NCI-H1417 (cell line): ENCODE measurements at places on chromosomes 1 and 21.
A peak's percentile ranks its signal among the peaks of the same experiment; 100 is the strongest.

DNA sequence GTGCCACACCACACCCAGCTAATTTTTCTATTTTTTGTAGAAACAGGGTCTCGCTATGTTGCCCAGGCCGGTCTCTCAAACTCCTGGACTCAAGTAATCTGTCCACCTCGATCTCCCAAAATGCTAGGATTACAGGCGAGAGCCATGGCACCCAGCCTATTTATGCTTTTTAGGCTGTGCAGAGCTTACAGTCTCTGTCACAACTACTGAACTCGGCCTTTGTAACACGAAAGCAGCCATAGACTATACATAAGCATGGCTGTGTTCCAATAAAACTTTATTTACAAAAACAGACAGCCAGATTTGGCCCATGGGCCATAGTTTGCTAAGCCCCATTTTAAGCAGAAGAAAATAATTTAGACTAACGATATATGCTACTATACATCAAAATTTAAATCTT lies 54.4 kb downstream of the NID1 start:
- no peak for DNase-seq

- no peak for DNase-seq
Observed at GRCh38 chr1:112882271-112882744, 73.7 kb downstream of the SLC16A1 start.

GRCh38 chr1:243260221-243260880 lies 4.5 kb downstream of the SDCCAG8 start:
- no peak for DNase-seq

GRCh38 chr1:970242-970972 lies 4.1 kb downstream of the PLEKHN1 start:
- no peak for DNase-seq

- DNase-seq = no peak
Observed at GRCh38 chr1:57800376-57800775, 376.5 kb upstream of the DAB1 start.

DNA sequence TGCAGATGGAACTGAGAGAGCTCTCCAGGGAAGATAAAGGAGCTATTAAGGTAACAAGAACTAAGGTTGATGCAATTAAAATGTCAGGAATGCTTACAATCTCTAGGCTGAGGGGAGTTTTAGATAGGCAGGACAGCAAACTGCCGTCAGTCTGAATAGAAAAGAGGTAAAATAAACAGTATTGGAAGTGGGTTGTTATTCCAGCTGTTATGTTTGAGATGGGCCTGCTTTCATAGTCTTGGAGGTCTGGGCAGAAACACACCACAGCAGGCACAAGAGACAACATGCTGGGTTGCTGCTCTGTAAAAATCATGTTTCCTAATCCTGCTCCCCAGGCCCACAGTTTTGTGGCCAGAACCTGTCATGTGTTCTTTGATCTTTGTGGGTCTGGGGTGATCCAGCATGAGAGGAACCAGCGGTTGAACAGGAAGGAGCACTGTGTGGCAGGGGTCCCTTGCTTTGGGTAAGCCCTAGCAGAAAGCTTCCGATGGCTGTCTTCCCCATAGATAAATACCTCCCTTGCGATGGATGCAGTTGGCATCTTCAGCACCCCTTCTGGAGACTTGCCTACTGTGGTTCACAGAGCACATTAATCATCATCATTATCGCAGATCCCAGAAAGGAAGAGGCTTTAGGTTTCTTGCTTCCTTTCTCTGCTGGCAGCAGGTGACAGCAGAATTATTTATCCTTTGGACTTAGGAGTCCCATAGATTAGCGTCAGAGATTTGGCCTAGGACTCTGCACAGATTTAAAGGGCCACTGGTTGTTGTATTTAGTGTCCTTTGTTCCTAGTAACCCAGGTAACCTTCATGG lies 97.1 kb downstream of the AK5 start:
- DNase-seq = peak; percentile 6

DNA sequence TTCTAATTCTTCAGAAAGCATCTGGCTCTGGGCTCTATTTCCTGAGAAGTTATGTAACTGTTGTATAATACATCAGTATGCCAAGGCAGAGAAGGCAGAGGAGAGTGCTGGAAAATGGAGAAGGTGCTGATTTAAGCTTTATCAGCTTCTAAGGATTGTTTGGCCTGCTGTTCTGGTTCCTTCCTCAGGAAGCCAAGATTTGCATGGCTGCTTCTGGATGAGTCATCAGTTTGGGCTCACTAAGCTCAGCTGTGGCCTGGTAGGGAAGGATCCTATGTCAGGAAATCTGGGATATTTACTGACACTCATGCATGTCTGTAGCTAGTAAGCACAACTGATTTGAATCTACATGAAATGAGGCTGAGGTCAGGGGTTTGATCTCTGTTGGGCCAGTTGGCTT lies 73.2 kb upstream of the ADGRL4 start:
- DNase-seq = no peak
